Activated CD8-positive, alpha-beta memory T cell treated with anti-CD3 and anti-CD28 coated beads for 1 hour (primary cell): ENCODE measurements at places on chromosomes 4 and X.

- DNase-seq: no peak
Measured at GRCh38 chr4:138216272-138216867, 25.8 kb downstream of the SLC7A11 start.

DNA sequence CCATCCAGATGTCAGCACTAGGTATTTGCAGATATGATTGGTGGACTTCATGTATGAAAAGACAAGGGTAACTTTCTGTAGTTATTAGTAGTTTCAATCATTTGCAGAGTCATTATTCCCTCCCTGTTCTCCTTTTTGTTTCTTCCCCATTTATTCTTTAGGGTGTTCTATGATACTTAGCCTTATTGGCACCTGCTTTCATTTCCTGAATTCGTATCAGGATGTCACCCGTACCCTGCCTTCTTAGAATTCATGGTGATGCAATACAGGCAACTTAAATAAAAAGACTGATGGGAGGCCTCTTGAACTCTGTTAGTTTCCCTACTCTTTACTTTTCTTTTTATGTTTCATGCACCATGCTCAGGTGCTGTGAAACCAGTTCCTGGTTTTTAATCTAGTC, 24.2 kb downstream of the MAGED1 start:
- no peak for DNase-seq

GRCh38 chr4:6782147-6782845, at the start of gene KIAA0232:
TSS of gene KIAA0232 (plus strand) at chr4:6782727. CDS start at chr4:6824454, 41,727 bp downstream.
- DNase-seq: peak; percentile 83

- DNase-seq: no peak
Measured at GRCh38 chr4:174734181-174734580, 94.9 kb downstream of the GLRA3 start.

GRCh38 chr4:155950461-155950860, 3.2 kb downstream of the CTSO start:
- no peak for DNase-seq

DNA sequence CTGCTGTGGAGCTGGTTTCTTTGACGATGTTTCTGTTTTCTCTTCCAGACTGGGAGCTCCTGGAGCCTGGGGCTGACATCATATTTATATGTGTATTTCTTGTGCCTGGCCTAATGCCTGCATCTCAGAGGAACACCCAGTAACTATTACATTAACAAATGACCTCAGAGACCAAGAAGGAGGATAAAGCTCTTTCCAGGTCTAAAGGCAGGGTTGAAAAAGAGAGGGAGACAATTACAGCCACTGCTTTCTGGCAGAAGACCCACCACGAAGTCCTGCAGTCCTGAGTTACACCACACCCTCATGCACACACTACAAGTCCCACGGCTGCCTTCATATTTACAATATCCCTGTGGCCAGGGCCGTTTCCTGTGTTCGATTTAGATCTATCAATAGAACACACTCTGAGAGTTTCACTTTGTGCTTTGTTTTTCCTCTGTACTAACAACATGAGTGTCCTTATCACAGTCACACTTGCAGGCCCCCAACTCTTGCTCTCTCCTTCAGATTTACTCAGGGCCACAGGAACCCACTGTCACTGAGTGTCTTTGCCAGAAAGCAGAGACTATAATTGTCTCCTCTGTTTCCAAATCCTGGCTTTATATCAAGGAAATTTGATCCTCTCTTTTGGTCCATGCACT, 535.5 kb downstream of the MID1IP1 start:
- no peak for DNase-seq

DNA sequence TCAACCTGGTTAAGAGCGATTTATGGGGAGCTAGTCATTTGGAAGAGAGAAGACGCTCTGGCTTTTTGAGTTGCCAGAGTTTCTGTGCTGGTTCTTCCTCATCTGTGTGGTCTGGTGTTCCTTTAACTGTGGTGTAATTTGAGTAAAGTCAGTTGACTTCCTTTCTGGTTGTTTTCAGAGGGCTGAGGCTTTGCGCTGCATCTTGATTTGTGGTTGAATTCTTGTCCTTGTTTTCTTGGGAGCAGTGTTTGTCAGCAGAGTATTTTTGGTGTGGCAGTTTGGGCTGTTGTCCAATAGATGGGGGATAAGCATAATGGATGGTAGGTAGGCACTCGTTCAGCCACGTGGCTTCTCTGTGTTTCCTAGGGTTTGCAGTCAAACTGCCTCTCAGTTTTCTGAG, 2143.2 kb upstream of the TENM3 start:
- DNase-seq: no peak

GRCh38 chr4:48247142-48247877, 22.3 kb downstream of the TEC start:
- no peak for DNase-seq

DNA sequence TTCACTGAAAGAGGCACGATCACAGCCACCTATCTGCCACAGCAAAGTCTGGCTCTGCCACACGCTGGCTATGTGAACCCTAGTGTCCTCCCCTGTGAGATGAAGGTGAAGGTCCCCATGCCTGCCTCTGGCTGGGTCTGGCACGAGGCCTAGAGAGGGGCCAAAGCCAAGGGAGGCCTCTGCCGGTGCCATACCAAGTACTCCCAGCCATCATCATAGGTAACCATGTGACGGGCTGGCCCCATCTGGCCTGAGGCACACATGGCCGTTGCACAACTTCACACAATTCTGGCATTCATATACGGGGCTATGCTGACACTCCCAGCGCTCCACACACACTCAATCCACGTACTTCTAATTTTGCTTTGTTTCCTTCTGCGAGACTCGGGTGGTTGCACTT, 15.3 kb downstream of the NOP14 start:
- DNase-seq: no peak

DNA sequence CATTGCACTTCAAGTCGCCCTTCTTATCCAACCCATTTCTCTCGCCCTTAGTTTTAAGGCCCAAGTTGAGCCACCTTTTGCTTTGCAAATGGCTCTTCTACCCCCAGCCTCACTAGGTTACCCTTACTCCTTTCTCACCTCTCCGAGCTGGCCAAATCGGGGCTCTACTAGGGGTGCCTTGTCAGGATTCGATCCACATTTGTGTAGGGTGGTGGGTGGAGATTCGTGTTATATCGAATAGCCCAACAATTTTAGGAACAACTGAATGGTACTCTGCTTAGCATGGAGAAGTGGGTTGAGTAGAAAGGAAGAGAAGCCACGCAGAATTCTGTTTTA, 3.5 kb downstream of the SLIT2 start:
- DNase-seq: no peak

- no peak for DNase-seq
Measured at GRCh38 chrX:40780951-40781350, 45.6 kb upstream of the MED14 start.

DNA sequence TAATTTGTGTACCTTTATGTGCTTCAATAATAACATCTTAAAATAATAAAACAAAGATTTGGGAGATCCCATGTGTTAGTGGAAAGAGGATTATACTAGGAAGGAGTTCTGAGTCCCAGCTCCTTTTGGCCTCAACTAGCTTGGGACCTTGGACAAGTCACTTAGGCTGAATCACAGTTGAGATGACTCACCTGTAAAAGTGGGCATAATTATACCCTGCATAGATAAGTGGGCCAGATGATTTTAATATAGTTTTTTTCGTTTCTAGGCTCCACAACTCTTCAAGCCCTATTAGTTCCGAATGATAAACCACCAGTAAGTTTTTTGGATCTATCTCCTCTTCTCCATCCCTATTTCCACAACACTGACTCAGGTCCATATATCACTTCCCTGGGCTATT, 131.8 kb downstream of the ENOX2 start:
- no peak for DNase-seq

DNA sequence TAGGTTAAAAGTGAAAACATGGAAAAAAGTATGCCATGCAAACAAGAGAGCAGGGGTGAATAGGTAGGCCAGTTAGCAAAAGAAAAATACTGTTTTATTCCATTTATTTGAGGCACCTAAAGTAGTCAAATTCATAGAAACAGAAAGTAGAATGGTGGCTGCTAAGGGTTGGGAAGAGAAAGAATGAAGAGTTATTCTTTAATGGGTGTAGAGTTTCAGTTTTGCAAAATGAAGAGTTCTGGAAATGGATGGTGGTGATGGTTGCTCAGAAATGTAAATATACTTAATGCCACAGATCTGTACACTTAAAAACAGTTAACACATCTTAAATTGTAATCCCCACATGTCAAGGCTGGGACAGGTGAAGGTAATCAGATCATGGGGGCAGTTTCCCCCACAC, 29.7 kb downstream of the PARM1 start:
- DNase-seq: no peak

DNA sequence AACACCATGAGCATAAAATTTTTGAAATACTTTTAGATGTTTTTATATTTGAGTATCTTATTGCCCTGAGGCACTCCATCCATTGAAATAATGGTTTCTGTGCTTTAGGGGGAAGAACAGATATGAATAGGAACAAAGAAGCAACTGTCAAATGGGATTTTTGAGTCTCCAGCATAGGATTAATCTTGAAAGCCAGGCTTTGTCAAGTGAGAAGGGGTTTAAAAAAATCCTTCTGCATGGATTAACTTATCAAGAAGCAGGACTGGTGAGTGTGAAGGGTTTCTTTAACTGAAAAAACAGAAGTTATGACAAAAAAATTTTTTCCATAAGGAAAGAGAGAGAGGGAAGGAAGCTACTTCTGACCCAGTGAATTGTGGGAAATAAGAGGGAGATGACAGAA, 7.6 kb upstream of the NUDT9 start:
- DNase-seq: no peak

- DNase-seq: no peak
Measured at GRCh38 chr4:123877551-123877950, 481.0 kb downstream of the SPRY1 start.

DNA sequence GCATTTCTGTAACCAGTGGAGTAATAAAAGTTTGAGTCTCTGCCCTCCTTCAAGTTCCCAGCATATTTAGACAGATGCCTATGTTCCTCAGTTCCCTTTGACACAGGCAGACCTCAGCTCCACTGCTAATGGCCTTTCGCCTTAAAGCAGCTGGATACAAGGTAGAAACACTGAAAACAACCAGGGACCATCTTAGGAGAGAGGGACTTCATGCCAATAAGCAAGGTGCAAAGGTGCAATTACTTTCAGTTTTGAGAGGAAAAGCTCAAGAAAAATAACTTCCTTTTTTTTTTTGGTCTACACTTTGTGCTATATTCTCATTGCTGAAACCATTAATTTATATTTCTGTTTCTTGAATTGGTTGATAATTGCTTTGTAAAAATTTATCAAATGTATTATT, 781.9 kb upstream of the GALNTL6 start:
- no peak for DNase-seq

GRCh38 chrX:155767876-155768769, 113.0 kb upstream of the VAMP7 start:
- DNase-seq: no peak
